ENCODE measurements at places on chromosomes 11 and 22. TPM values are rescaled to one million over a fixed set of nuclear protein-coding genes. Genes with fewer than 3 reads are reported as not detected.

CENATAC gene
- total RNA-seq: 11.1 TPM

FAM118A gene
- 11.6 TPM for total RNA-seq

SAA2 gene
- not detected for total RNA-seq

CEP164 gene
- total RNA-seq: 15.1 TPM

TTC28 gene
- 4.2 TPM for total RNA-seq

MS4A14 gene
- total RNA-seq: not detected

PDGFB gene
- 4.5 TPM for total RNA-seq

CRYBB3 gene
- total RNA-seq: not detected

FOLR2 gene
- not detected for total RNA-seq

CDK2AP2 gene
- 91.0 TPM for total RNA-seq

A4GALT gene
- total RNA-seq: 13.4 TPM

PLA2G6 gene
- 3.8 TPM for total RNA-seq

LMO2 gene
- 0.44 TPM for total RNA-seq

CCDC81 gene
- 0.33 TPM for total RNA-seq

DRD2 gene
- total RNA-seq: 0.21 TPM

CFL1 gene
- total RNA-seq: 2,114 TPM

AQP11 gene
- total RNA-seq: 2.3 TPM

TRIM34 gene
- 3.4 TPM for total RNA-seq

SCT gene
- not detected for total RNA-seq

WEE1 gene
- 18.7 TPM for total RNA-seq

IL18 gene
- 98.4 TPM for total RNA-seq

FIBIN gene
- total RNA-seq: not detected

SULT4A1 gene
- total RNA-seq: not detected

SLC22A8 gene
- not detected for total RNA-seq

TMEM184B gene
- total RNA-seq: 48.3 TPM

GLYAT gene
- not detected for total RNA-seq

CLTCL1 gene
- total RNA-seq: 4.6 TPM

TTC36 gene
- not detected for total RNA-seq

PDGFD gene
- 9.4 TPM for total RNA-seq

OR5AL1 gene
- not detected for total RNA-seq

PHOX2A gene
- total RNA-seq: not detected

GLB1L3 gene
- not detected for total RNA-seq

POU2AF3 gene
- 0.94 TPM for total RNA-seq

TYR gene
- total RNA-seq: not detected

Data from A549 treated with DMSO at 1 μM for 4 hours (cell line).